ENCODE measurements at places on chromosomes 1 and 21.
A peak's percentile ranks its signal among the peaks of the same experiment; 100 is the strongest.

DNA sequence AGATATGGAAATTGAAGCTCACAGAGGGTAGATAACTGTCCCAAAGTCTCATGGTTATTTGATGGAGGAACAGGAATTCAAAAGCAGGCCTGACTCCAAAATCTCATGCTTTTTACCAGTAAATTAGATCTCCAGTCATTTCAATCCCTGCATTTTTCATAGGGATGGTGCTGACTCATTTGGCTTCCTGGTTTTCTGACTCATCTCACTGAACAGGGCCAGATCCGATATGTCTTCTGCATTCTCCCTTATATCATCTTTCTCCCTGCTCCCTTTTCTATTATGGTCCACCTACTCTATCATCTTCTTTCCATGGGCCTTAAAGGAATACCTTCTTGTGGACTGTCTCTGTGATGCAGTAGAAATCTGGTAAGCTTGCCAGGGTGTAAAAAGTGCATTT is 187.2 kb downstream of the FGGY start:
- DNase-seq, result no peak

DNA sequence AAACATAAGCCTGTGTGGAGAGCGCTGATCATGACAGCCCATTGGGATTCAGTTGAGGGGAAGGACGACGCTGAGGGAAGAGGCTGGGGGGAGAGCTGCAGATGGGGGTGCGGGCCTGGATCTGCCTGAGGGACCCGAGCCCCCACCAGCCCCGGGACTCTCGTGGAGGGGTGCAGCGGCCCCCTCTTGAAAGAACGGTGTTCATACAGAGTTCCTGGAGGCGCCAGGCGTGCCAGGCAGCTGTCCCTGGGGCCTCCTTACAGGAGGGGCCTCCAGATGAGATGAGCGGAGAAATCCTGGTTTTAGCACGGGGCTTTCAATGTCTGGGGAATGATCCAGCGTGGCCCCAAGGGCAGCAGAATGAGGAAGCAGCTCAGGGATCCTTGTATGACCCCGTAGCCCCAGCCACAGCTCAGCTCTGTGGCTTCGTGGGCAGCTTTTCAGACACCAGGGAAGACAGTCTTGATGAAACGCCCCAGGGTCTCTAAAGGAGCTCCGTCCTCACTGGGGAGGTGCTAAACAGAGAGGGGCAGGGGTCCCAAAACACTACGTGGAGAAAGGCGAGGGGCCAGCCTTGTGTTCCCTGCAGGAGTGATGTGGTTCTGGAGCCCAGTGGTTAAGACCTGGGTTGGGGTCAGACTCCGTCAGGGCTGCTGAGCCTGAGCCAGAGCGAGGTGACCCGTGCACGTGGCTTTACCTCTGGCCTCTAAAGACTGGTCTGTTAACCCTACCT is 7.2 kb upstream of the DSCAM start:
- DNase-seq, result peak; percentile 35

DNA sequence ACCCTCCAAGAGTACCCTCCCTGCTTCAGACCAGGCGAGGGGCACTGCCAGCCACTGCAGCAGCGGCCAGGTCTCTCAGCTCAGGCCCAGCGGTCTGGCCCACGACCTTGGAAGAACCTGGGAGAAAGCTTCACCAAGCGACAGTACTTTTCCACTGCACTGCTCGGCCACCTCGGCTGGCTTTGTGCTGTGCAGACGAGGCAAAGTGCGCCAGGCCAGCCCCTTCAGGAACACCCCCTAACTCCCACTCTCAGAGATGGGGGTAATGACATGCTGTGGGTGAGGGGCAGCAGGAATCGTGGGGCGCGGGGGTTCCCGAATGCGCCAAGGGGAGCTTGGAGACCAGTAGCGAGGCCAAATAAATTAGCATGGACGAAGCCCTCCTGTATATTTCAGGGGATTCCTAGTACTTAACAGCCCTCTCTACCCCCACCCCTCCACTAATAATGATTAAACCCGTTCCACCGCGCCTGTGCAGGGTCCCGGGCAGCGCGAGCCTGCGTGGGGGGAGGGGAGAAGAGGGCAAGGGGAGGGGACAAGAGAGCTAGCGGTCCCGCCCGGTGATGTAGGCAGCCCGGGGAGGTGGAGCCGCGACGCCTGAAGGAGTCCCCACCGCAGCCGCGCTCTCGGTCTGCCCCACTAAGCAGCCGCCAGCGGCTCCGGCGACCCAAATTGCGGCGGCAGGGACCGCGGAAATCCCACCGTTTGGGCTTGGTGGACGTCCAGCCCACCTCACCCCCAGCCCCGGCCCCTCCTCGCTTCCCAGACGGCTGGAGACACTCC is at the start of gene FAM43B:
FAM43B (plus strand) TSS at position 629 of the 783 bp plus-strand sequence. CDS start 401 bp downstream, outside the sequence.
- DNase-seq, result no peak

DNA sequence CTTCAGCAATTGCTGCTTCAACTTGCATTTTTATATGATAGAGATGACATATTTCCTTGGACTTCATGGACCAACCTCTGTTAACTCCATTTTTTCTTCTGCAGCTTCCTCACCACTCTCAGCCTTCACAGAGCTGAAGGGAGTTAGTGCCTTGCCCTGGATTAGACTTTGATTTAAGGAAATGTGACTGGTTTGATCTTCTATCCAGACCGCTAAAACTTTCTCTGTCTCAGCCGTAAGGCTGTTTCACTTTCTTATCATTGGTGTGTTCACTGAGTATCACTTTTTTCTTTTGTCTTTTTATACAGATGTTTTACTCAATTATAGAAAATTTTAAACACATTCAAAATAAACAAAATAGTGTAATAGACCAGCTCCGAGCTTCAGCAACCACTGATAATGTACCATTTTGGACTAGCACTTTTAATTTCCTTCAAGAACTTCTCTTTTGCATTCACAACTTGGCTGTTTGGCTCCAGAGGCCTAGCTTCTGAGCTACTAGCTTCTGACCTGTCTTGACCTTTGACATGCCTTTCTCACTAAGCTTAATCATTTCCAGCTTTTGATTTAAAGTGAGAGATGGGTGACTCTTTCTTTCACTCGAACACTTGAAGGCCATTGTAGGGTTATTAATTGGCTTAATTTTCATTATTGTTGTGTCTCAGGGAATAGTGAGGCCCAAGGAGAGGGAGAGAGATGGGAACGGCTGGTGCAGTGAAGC is 9.3 kb downstream of the NEK7 start:
- DNase-seq, result no peak

- no peak for DNase-seq
These were observed 37.2 kb upstream of the IPO9 start for GRCh38 chr1:201791779-201792173.

All from NB4 (cell line).